ENCODE measurements at places on chromosomes 7 and 10. TPM values are rescaled to one million over a fixed set of nuclear protein-coding genes. Genes with fewer than 3 reads are reported as not detected.

The FLNC gene
- total RNA-seq, result 839 TPM

The H2BK1 gene
- not detected for total RNA-seq

The PAX2 gene
- not detected for total RNA-seq

The AKR1C4 gene
- not detected for total RNA-seq

The ABCB4 gene
- 4.2 TPM for total RNA-seq

The ANXA11 gene
- total RNA-seq, result 390 TPM

The ST8SIA6 gene
- total RNA-seq, result 10.1 TPM

The HOXA6 gene
- total RNA-seq, result not detected

The GBX1 gene
- 1.9 TPM for total RNA-seq

The ADRB1 gene
- total RNA-seq, result 35.0 TPM

The ZNF22 gene
- 14.2 TPM for total RNA-seq

The CACNA2D1 gene
- total RNA-seq, result 64.6 TPM

The TET1 gene
- 2.2 TPM for total RNA-seq

The SHLD2 gene
- 8.4 TPM for total RNA-seq

The SRRM3 gene
- total RNA-seq, result 6.1 TPM

The GIMAP7 gene
- total RNA-seq, result 16.8 TPM

The AKR1C2 gene
- 17.5 TPM for total RNA-seq

The GATA3 gene
- 1.4 TPM for total RNA-seq

The MKRN1 gene
- 90.0 TPM for total RNA-seq
